Stimulated activated CD4-positive, alpha-beta T cell treated with anti-CD3 and anti-CD28 coated beads, Interleukin-2, amount 100 ng/mL, for 48 hours (primary cell): ENCODE measurements at places on chromosomes 1 and 21.
A peak's percentile ranks its signal among the peaks of the same experiment; 100 is the strongest.

- DNase-seq: no peak
Measured at GRCh38 chr1:106568201-106568974, 488.1 kb upstream of the PRMT6 start.

GRCh38 chr1:239686386-239686785 is 300.0 kb downstream of the CHRM3 start:
- DNase-seq: no peak

- no peak for DNase-seq
Measured at GRCh38 chr1:48735796-48736195, 40.9 kb downstream of the BEND5 start.

- DNase-seq: no peak
Measured at GRCh38 chr1:64043976-64044375, 159.4 kb upstream of the UBE2U start.

DNA sequence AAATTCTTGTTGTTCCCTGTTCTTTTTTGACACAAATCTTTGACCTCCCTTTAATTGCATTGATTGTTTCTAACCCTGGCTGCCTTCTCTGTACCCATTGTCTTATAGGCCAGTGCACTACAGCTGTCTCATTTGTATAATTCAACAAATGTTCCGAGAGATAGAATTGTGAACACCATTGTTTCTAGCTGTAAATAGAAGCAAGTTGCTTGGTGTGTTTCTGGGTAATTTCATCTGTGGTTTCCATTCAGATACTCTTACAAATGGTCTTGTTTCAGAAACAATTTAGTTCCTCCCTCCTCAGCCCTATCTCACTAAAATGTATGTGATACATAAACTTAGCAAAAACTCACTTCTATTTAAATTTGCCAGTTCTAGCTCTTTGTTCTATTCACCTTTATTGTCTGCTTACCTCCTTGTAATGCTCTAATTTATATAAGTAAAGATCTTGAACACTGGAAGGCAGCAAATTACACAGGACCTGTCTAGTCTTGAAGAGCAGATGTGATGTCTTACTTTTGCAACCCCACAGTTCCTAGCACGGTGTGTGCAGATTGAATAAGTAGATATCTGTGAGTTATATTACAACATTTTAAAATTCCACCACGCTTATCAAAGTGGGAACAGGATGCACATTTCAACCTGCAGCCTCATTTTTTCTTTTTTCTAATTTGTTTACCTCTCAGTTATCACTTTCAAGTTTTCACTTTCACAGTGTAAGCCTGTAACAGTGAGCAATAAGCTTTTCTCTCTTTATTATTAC is 515.6 kb upstream of the ZP4 start:
- DNase-seq: no peak

DNA sequence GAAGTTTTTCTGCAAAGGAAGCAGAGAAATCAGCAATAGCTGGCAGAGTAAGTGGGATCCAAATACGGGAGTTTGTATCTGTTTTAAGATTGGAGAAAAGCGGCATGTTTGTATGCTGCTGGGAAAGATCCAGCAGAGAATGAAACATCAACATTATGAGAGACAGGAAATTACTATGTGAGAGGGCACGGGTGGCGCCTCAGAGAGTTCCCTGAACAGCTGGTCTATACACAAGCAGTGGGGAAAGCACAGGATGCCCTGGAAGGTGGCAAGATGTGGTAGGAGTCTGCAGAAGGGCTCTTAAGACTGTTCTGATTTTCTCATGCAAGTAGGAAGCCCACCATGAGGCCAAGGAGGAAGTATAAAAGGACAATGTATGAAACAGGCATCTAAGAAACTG is 130.4 kb downstream of the RERE start:
- DNase-seq: no peak

DNA sequence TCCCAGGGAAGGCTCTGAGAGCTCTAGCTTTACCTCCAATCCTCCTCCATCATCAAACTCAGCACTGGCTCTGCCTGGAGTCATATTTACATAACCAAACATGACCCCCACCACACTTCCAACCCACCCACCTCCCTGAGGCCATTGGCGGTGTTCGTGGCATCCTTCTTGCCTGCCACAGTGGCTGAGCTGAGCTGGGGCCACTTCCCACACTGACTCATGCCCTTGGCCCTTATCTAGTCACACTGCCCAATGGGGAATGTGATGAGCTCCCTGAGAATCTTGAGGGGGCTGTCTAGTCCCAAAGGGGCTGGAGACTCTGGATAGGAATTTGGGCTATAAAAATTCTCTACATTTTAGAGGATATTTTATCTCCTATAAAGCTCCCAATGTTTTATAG is 230.9 kb upstream of the IRF2BP2 start:
- DNase-seq: no peak

DNA sequence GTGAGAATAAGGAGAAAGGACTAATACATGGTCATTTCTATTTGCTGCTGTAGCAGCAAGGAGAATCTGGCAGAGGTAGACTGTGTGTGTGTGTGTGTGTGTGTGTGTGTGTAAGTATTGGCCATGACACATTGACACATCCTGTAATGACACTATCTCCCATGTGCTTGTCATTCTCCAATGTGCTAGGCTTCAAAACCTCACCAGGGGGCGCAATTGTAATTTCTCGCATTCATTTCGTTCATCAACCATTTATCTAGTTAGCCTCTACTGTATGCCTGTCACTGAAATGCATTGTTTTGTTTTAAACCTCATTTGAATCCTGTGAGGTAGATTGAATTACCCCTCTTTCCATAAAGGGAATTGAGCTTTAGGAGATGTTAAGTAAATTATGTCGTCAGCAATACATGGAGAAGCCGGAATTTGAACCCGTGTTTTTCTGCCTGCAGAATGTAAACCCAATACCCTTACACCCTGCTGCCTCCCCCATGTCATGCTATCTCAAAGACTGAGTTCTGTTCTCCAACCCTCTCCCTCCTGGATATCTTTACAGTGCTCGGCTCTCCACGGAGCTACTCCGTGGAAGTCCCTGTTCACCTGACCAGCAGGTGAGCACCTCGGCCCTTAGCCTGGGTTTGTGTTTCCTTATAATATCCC is 100.8 kb downstream of the UCK2 start:
- DNase-seq: peak; percentile 62

GRCh38 chr1:100396651-100397050 is 44.3 kb downstream of the CDC14A start:
- DNase-seq: no peak

DNA sequence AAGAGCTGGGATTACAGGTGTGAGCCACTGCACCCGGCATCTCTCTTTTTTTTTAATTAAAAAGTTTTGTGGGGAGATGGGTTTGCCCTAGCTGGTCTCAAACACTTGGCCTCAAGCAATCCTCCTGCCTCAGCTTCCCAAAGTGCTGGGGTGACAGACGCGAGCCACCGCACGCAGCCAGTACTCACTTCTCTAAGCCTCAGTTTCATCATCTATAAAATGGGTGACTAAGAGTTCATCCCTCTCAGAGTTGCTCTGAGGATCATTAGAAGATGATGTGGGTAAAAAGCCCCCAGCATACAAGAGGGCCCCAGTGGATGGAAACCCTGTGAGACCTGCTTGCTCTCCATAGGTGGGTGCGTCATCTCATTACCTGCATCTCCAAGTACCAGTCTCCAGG is 2.5 kb upstream of the CATSPER4 start:
- DNase-seq: no peak

GRCh38 chr1:223466151-223466550 is 72.9 kb downstream of the CCDC185 start:
- DNase-seq: no peak

DNA sequence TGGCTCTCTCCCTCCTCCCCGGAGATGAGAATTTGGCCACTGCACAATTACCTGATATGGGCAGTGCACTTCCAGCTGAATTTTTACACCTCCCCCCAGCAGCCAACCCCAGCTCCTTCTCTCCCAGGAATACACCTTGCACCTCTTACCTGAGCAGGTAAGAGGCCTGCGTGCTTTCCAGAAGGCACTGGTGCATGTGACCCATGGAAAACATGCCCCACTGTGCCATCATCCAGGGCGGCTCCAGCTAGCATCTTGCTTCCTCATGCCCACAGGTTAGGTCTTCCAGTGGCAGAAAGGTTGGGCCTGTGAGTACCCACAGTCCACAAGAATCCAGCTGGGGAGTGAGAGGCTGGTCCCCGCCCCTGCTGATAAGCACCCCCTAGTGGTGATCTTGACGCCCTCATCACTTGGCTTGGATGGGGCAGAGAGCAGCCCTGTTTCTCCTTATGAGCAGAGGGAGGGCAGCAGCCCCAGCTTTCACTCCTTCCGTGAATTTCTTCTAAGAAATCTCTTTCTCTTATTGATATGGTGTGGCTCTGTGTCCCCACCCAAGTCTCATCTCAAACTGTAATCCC is 57.8 kb downstream of the EDARADD start:
- peak; percentile 27 for DNase-seq

DNA sequence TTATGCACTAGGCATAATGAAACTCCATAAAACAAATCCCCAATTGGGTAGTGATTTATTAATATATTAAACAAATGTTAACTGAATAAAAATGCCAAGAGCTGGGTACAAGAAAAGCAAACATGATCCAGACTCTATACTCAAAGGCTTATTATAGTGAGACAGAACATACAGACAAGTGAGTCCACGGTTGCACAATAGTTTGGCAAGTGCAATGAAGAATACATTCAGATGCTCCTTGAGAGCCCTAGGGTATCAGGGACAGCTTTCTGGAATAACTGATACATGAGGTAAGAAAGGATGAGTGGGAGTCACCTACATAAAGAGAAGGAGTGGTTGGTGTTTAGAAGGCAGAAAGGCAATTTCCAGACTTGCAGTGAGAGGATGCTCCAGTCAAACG is 85.1 kb downstream of the VAV3 start:
- DNase-seq: no peak

- no peak for DNase-seq
Measured at GRCh38 chr1:36639461-36639860, 156.7 kb upstream of the CSF3R start.

DNA sequence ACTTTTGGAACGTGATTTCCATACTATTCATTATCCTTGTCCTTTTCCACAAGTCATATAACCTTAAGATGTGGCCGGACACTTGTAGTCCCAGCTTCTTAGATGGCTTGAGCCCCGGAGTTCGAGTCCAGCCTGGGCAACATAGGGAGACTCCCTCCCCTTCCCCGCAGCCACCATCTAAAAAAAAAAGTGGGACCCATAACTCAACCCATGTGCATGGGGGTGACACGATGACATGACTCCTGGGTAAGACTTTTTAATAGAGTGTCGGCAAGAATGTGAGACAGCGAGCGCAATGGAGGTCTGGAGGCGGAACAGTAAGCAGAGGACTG is 25.7 kb downstream of the MIA3 start:
- no peak for DNase-seq

DNA sequence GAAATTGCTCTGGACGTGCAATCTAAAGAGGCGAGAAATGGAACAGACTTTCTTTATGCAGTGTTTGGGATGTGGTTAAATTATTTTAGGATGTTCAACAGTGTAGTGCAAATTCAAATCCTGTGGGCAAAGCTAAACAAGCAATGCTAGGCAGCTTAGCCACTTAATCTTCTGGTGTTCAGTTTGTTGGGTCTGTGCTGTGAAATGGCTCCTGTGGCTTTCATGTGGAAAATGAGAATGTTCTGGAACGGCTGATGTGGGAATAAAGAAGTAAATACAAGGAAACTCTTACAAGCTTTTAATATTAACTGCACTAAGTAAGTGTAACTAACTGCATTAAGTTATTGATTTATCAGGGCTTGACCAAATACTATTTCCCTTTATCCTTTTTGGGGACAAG is 766.6 kb downstream of the ADGRL2 start:
- no peak for DNase-seq

- DNase-seq: no peak
Measured at GRCh38 chr1:117096951-117097408, 24.6 kb downstream of the TRIM45 start.

- no peak for DNase-seq
Measured at GRCh38 chr1:80385650-80386049, 1379.1 kb upstream of the ADGRL4 start.

DNA sequence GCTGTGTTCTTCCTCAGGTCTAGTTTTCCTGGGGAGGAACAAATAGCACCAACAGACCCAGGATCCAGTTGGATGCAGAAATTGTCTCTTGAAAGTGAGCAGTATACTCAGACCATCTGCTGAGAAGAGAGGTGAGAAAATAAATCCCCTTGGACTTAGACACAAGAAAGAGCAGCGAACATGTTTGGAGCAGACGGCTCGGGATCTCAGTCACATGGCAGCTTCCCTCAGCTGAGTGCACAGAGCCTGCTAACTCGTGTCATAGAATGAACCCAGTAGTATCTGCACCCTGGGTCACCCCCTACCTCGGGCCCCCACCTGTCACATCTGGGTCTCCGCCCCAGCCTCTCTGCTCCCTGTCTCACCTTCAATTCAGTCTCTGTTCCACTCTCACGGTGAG is 115.6 kb downstream of the CCDC185 start:
- no peak for DNase-seq

DNA sequence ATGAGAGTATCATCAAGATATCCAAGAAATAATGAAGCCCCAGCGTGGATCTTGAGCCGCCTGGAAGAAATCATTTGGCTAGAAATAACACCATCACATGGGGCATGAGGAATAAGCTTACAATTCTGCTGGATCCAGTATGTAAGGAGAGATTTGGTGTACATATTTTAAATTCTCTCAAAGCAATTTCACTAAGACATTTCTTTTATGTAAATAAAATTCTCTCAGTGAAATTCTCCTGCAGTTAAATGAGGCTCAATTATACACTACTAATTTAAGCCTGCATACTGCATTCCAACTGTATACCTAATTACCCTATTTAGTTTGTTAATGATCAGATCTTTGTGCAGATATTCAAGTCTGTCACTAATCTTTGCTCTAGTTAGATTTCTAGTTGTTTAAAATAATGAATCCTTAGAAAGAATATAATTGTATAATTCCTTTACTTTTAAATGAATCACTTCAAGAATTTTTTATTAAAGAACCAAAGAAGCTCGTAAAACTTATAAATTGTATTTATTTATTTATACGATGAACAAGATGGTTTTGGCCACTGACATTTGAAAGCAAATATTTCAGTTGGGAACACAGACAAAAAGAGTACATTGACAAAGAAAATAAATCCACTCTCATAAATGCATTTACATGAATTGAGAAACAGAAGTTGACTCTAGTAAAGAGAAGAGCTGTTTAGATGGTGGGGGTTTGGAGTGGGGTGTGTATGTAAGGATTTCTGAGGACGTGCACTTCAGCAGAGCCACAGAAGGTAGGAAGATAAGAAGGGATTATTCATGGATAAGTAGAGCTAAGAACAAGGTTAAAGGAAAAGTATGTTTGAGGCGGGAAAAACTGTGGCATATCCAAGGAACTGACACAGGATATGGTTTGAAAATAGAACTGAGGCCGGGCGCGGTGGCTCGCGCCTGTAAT is 466.8 kb downstream of the DSCAM start:
- no peak for DNase-seq

DNA sequence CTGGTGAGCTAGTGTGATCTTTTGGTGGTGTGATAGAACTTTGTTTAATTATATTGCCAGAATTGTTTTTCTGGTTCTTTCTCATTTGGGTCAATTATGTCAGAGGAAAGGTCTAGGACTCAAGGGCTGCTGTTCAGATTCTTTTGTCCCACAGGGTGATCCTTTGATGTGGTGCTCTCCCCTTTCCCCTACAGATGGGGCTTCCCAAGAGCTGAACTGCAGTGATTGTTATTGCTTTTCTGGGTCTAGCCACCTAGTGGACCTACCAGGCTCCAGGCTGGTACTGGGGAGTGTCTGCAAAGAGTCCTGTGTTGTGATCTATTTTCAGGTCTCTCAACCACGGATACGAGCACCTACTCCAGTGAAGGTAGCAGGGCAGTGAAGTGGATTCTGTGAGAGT is 25.9 kb upstream of the CD84 start:
- no peak for DNase-seq
